ENCODE measurements at places on chromosomes 6 and 20. TPM values are rescaled to one million over a fixed set of nuclear protein-coding genes. Genes with fewer than 3 reads are reported as not detected.
A peak's percentile ranks its signal among the peaks of the same experiment; 100 is the strongest.

GRCh38 chr20:11130554-11131166 is 456.9 kb upstream of the JAG1 start:
- no peak for DNase-seq

DNA sequence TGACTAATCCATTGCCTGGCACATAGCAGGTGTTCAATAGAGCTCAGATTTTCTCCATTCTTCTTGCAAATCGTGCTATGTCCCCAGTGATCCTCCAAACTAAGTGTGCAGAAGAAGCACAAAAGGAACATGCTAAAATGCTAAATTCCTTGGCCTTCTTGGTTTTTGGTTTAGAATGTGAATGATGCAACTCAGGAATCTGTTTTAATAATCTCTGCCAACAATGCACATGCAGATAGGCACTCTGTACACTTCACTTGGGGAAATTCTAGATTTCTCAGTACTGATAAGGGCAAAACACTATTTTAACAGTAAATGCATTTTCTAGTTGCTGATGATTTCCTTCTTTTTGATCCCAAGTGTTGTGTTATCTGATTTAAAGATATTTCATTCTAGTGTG is 35.2 kb downstream of the SLC22A1 start:
- DNase-seq = no peak

DNA sequence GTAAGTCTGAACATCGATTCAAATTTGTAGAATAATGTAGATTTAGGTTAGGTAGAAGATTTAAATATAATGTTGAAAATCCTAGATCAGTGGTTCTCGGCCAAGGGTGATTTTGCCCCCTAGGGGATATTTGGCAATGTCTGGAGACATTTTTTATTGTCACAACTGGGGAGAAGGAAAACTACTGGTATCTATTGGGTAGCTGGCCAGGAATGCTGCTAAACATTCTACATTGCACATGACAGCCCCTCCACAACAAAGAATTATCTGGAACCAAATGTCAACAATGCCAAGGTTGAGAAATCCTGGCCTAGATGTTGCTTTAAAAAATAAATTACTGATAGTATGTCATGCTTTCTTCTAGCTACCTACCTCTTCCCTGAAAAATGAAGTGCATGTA is 76.1 kb downstream of the HIVEP2 start:
- no peak for DNase-seq

DNA sequence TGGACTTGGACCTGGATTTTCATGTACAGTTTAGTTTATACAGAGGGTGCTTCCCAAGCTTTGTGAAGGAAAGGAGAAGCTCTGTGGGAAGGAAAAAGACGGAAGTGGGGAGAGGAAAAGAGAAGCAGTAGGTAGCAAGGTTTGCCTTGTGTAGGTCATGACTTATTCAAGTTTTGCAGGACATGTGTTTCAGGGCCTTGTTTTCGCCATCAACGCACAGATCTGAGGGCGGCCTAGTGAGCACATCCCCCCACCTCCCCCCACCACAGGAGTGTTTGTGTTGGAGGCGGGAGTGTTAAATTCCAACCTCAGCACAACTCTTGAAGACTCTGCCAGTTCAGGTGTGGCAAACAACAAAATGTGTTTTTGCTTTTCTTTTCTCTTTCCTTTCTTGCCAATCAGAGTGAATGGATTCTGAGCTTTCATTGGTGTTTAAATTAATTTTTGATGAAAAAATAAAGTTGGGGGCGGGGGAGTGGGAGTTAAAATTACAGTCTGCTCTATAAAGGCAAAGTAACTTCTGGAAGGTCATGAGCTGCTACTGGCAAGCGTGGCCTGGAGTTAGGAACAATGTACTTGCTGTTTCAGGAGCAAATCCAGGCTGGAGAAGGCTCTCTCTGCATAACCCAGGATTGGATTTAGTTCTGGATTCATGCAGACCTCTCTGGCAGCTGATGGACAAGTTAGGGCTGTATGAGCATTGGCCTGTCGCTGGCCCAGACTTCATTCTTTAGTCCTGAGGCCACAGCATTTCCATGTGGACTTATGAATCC is 338.5 kb downstream of the CD83 start:
- DNase-seq = no peak

- DNase-seq = no peak
Observed at GRCh38 chr6:17866876-17867444, 120.5 kb downstream of the KIF13A start.

DNA sequence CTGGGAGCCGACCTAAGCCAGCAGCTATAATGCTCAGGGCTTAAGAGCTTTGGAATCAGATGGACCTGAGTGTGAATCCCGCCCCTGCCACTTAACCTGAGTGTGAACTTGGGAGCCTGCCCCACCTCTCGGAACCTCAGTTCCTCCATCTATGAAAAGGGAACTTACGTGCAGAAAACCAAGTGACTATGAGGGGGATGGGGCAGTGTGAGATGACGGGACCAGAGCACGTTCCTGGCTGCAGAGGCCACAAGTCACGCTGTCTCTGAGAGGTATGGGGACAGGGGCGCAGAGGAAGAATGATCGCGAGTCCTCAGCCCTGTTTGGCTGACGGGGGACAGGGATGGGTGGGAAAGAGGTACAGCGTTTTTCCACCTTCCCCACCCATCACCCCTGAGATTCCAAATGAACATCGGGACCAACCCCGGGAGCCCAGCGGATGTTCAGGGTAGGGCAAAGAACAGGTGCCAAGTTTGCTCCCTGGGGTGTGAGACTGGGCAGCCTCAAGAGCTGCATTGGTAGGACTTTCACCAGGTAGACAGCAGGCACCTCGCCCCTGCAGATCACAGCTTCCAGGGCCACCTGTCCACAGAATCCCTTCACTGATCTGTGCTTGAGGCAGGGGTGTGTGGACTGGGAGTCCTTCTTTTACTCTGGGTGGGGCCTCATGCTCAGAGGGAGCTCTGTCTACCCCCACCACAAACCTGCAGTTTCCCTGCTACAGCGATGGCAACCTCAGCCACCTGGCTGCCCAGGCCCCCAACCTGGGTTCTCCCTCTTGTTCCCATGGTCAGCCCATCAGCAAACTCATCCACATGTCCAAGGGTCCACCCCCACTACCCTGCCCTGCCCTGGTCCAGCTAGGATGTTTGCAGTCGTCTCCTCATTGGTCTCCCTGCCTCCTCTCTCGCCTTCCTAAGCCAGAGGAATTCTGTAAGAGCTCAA is 85.8 kb downstream of the CEBPB start:
- DNase-seq = peak; percentile 59

DNA sequence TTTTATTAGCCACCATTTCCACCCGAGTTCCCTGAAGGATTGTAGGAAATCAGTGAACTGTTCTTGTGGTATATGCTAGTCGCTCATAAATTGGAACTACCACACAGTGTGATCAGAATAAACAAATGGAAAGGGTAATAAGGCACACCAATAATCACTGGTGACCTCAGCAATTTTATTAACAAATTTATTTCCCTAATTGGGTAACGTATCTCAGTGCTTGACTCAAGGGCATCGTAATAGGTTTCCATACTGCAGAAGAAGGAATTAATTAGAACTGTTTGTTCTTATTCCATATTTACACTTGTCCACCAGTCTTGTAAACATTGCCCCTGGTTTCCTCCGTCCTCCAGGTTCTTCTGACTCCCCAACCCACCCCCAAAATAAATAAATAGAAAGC is 10.0 kb upstream of the UQCC2 start:
- no peak for DNase-seq

- DNase-seq = no peak
Observed at GRCh38 chr6:14953836-14954235, 292.0 kb upstream of the JARID2 start.

DNA sequence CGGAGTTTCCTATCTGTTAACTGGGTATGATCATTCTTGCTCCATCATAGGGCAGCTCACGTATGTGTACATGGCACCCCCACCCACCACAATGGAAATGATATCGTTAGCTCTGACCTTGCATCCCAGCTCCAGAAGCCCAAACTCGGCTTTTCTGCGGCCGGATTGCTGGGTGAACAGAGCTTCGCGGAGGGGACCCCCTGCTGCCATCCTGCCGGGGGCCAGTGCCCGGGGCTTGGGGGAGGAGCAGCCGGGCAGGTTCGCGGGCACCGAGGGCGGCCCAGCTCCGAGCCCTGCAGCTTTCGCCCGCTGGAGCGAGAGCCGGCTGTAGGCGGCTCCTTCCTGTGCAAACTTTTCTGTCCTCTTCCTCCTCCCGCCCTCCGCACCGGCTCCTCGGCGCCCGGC is 24.9 kb upstream of the FUCA2 start:
- peak; percentile 69 for DNase-seq

- DNase-seq = no peak
Observed at GRCh38 chr6:41028561-41029412, 10.2 kb downstream of the UNC5CL start.

DNA sequence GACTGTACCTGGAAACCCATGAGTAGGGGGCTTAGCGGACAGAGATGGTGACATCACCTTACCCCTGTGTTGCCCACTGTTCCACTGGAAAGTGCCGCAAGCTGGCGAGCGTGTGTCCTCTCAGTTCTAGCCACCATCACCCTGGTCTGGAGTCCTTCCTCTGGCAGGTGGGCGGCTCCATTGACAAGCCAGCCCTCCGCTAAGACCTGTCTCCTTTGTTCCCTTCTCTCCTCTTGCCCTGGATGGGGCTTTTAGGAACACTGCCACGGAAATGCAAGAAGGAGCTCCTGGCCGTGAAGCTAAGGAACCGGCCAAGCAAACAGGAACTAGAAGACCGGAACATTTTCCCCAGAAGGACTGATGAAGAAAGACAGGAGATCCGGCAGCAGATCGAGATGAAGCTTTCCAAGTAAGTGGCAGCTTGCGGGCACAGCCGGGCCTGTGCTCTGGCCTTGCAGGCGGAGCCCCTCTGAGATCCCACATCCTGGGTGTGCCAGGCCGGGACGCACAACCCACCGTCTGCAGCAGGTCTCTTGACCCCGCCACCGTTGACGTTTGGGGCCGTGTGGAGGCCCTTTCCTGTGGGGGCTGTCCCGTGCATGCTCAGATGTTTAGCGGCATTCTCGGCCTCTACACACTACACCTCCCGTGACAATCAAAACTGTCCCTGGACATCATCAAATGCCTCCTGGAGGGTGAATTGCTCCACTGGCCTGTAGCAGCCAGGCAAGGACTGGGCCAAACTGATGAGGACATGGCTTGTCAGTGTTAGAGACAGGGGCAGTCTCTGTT is 127.5 kb downstream of the SYCP2 start:
- DNase-seq = no peak

DNA sequence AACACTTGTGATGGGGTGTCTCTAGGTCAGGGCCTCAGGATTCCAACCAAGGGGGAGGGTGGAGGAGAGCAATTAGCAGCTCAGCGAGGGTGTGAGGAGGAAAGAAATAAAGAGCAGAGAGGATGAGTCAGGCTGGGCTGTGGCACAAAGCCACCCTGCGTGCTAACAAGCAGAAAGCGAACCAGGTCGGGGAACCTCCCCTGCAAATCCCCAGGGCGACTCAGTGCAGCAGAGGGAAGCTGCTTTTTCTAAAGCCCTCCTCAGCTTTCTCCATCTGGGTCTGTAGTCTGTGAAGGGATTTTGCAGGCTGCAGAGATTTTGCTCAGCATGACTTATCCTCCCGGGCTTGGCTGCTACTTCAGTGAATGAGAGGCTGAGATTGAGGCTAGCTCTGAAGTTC is 6.6 kb upstream of the SPO11 start:
- DNase-seq = no peak

- peak; percentile 78 for DNase-seq
Observed at GRCh38 chr6:36120979-36121786, 9.1 kb upstream of the MAPK13 start.

Gene GSTA1
- not detected for total RNA-seq

Gene SPEF1
- 0.32 TPM for total RNA-seq

Gene SGK2
- 0.38 TPM for total RNA-seq

Gene PNLDC1
- not detected for total RNA-seq

Gene SAPCD1
- total RNA-seq = 0.86 TPM

Data from Right ventricle myocardium superior (tissue), 1 donor.